ENCODE measurements at places on chromosomes 11 and 22.
A peak's percentile ranks its signal among the peaks of the same experiment; 100 is the strongest.

DNA sequence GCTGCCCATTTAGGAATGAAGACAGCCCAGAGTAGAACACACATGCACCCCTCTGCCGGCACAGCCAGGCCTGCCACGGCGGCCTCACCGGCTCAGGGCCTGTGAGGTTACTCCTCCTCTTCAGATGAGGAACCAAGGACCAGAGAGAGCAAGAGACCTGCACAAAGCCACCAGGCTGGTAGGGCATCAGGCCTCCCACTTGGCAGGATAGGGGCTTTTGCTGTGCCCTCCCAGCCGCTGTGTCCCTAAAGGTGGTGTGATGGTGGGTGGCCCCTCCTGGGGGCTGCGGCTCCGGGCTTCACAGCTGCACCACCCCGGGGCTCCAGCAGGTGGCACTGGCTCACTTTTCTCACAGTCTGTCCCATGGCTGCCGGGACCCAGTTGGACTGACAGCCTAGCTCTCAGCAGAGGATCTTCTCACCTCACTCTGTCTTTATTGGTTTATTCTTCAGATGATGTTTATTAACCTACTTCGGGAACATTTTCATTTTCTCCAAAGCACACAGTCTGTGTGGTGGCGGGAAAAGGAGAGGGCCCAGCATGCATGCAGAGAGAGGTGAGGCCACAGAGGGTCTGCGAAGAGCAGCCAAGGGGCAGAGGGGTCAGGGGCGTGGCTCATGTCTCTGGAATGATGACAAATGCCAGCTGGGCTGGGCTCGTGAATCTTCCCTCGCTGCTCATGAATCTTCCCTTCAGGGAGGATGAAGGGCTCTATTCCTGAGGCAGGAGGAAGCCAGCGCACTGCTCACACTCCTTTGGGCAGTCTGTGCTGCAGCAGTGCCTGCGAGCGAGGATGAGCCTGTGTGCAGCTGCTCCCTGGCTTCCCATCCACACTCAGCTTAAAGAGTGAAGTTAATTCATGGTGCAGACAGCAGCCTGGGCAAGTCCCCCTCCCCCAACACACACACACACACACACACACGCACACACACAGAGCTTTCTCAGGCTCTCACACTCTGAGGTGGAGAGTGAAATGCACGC is 101.1 kb upstream of the PITPNB start:
- no peaks in the 10 kb centered on the region for H3K36me3 ChIP-seq
- no peak overlapping the region for H3K27ac ChIP-seq
- H3K27me3 ChIP-seq, result no peaks in the 10 kb centered on the region
- H3K4me1 ChIP-seq, result no peaks in the 10 kb centered on the region
- peak; percentile 73 for DNase-seq

DNA sequence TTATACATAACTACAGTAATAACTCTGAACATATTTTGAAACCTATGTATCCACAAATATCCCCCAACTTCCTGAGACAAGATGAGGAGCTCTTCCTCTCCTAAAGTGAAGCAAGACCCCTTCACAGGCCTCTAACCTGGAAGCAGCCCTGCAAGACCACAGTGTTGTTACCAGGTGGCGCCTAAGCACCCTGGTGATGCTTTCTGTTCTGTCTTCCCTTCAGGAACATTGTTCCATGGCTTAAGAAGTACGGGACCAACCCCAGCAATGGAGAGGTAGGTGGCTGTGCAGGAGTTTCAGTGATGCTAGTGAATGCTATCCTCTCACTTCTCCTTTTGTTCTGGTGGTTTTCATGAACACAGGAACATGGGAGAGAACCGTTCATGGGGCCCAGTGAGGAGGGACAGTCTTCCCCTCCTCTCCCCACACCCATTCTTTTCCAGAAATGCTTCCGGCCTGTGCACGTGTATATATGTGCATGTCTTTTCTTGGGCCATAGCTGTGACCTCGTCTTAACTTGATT is 6.4 kb downstream of the PPIL2 start:
- H3K4me3 ChIP-seq, result no peak overlapping the region
- no peak overlapping the region for H3K27ac ChIP-seq
- H3K4me1 ChIP-seq, result no peaks in the 10 kb centered on the region

DNA sequence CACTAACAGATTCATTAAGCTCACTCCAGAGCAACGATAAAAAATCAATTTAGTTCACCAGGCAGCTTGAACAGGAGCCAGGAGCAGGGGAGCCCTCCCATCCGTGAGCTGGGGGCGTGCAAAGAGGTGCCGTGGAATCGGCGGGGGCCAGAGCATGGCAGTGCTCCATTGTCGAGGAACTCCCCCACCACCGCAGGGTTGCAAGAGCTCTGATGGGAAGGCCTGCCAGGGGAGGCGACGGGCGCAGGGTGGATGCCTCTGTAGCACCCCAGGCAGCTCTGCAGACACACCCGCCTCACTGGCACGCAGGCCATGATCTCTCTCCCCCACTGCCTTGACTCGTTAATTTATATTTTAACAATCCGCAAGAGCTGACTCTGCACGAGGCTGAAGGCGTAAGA is 433.2 kb downstream of the MIAT start:
- no peaks in the 10 kb centered on the region for H3K36me3 ChIP-seq
- no peaks in the 10 kb centered on the region for H3K27me3 ChIP-seq
- no peak overlapping the region for H3K27ac ChIP-seq
- H3K4me3 ChIP-seq, result no peak overlapping the region
- H3K4me1 ChIP-seq, result no peaks in the 10 kb centered on the region

DNA sequence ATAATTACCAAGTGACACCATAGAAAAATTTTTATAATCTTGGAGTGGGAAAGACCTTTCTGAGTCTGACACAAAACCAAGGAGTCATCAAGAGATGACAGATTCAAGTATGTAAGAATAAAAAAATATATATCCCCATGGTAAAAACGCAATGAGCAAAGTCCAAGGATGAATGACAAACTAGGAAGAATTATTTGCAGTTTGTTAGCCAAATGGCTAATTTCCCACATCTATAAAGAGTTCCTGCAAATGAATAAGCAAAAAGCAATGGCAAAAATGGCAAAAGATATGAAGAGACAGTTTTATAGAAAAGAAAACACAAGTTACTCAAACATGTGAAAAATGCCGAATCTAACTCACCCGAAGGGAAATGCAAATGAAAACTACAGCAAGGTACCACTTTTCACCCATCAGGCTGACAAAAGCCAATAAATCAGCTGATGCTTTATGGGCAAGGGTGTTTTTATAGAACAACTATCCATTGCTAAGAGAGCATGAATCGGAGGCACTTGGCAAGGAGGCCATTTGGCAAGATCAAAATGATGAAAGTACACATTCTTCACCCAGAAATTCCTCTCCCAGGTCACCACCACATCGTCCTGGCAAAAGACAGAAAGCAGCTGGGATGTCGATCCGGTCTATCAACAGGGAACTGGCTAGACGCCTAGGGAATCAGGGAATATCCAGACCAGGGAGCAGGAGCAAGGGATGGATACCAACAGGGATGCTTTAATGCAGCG is 21.1 kb upstream of the KLHL35 start:
- H3K27ac ChIP-seq, result no peak overlapping the region
- DNase-seq, result no peak
- no peaks in the 10 kb centered on the region for H3K27me3 ChIP-seq
- no peaks in the 10 kb centered on the region for H3K4me1 ChIP-seq
